NCI-H524 (cell line): ENCODE measurements at places on chromosomes 6 and 20.

GRCh38 chr6:89554106-89554505 lies 84.4 kb downstream of the LYRM2 start:
- no peak for DNase-seq

DNA sequence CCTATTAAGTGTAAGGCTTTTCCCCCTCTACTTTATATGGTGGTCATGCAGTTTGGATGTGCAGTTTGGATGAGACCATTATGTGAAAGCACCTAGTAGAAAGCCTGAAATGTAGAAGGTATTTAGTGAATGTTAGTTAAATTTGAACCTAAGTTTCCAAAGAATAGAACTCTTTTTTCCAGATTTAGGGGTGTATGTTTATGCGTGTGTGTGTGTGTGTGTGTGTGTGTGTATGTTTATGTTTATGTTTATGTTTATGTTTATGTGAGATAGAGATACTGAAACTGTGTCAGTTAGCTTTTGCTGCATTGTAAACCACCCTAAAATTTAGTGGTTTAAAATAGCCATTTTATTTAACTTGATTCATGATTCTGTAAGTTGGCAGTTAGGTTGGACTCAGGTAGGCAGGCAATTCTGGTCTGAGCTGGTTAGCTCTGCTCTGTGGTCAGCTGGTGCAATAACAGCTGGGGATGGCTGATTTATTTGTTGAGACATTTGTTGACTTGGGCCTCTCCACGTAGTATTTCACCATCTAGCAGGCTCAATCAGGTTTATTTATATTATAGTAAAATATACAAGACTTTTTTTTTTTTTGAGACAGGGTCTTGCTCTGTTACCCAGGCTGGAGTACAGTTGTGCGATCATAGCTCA lies 54.0 kb downstream of the STK4 start:
- no peak for DNase-seq

DNA sequence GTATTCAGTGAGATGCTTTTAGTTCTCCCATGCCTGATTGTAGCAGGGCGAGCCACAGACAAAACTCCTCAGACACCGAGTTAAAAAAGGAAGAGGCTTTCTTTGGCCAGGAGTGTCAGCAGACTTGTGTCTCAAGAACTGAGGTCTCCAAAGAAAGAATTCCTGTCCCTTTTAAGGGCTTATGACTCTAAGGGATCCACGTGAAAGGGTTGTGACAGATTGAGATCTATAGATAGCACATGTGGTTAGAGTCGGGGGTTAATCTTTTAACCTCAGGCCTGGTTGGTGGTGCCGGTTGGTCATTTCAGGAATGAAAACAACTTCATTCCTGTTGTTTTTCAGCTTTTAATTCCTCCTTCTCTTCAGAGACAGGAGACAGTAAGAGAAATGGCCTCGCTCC lies 168.8 kb upstream of the GRIK2 start:
- no peak for DNase-seq

GRCh38 chr6:41680182-41680965 lies 42.1 kb downstream of the MDFI start:
- no peak for DNase-seq
